ENCODE measurements at places on chromosomes 7 and 10.

DNA sequence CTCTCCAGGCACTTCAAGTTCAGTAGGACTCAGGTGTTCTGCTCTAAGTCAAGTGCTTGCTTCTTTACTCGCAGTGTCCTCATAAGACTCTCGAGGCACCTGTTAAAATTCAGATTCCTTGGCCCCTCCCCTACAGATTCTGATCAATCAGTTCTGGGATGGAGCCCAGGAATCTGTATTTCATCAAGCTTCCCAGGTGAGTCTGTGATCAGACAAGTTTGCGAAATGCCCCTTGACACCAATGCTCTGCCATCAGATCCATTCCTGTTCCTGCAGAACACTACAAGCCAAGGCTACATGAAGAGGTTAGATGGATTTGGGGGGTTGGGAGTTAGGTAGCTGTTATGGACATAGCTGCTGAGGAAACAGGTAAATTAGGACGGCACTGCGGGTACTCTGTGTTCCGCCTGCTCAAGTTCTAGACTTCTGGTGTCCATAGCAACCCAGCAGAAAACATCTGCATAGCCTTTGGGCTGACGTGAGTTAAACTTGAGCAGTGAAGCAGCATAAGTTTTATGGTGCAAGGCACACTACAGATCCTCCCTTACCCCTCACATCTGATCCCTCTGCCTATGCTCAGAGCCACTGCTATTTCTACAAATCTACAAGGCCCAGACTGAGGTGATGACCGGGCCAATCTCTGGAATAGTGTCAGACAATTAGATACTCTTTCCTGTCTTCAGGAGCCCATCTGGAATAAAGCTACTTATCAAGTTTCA lies 6.8 kb upstream of the NCOA4 start:
- DNase-seq: no peak

GRCh38 chr7:142017451-142017850 lies 21.8 kb downstream of the MGAM start:
- DNase-seq: no peak

GRCh38 chr7:130947792-130948580 lies 214.0 kb upstream of the KLF14 start:
- DNase-seq: no peak

GRCh38 chr7:119392-120163 lies 72.8 kb upstream of the FAM20C start:
- DNase-seq: no peak

DNA sequence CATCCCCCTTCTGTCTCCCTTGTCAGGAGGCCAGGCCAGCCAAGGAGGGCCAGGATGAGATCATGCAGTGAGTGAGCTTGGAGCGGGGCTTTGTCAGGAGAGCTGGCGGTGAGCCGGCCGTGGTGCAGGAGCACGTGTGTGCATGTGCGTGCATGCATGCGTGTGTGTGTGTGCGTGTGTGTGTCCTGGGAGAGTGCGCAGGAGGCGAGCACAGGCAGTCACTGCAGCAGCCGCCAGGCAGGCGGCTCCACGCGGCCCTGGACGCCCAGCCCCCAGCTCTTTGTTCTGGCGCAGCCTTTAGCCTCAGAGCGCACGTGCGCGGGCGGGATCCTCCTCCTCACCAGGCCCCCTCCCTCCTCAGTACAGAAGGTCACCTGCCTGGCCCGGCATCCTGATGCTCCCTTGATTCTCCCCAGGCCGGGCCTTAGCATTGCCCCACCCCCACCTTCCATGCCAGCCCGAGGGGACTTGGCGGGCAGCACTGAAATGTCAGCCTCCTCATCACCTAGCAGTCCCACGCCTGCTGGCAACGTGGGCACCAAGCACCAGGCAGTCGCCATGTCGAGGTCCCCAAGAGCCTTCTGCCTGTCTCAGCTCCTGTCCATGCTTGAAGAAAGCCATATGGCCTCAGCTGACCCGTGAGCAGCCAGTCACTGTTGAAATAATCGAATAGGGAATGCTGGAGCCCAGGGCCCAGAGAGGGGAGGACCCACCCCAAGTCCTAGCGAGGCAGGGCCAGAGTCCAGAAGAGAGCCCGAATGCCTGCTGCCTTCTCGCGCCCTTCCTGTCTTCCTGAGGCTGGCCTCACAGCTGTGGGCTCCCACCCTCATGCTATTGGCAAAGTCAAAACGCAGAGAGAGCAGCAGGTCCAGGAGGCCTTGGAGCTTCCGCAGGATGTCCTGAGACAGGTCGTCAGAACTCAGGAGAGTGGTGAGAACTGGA lies 125.9 kb upstream of the PPIF start:
- peak; percentile 77 for DNase-seq

GRCh38 chr10:110077436-110078130 lies 69.8 kb downstream of the ADD3 start:
- DNase-seq: peak; percentile 28

DNA sequence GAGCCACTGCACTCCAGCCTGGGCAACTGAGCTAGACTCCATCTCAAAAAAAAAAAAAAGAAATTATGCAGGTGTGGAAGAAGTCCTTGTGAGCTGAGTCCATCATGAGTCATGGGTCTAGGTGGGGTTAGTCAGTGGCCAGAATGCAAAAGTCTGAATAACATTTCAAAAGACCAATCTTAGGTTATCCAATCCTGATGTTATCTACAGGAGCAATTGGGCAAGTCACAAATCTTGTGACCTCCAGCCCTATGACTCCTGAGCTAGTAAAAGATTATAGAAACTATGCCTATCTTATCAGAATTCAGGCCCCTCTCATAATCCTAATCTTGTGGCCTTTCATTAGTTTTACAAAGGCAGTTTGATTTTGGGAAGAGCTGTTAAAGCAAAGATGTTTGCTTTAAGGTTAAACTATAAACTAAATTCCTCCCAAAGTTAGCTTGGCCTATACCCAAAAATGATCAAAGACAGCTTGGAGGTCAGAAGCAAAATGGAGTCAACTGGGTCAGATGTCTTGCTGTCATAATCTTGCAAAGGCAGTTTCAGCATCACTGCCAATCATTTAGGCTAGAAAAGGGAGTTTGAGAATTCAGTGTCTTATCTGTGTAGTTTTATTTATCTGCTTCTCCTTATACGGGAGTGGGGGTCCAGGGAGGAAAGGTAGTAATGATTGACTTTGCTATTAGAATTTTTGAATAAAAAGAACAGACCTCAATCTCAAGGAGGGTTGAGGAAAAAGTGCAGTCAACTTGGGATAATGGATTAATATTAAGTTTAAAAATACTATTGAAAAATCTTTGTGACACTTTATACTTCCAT lies 71.2 kb upstream of the TRIM24 start:
- no peak for DNase-seq

DNA sequence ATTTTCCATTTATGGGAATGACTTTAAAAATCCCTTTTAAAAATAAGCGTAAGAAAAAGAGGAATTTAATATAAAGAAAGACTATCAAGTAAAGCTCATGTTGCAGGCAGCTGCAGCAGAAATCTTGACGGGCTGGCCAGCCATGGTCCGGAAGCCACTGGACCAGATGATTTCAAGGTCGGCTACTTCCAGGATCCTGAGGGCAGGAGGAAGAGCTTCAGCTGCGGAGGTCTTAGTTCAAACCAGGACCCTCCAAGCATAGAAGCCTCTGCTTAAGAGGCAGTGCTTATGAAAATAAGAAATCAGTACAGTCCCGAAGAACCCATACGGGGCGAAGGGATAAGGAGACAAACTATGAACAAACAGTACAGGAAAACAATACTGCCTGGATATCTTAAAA lies 220.2 kb upstream of the CELF2 start:
- no peak for DNase-seq

GRCh38 chr7:89232-90019 lies 102.9 kb upstream of the FAM20C start:
- DNase-seq: no peak

DNA sequence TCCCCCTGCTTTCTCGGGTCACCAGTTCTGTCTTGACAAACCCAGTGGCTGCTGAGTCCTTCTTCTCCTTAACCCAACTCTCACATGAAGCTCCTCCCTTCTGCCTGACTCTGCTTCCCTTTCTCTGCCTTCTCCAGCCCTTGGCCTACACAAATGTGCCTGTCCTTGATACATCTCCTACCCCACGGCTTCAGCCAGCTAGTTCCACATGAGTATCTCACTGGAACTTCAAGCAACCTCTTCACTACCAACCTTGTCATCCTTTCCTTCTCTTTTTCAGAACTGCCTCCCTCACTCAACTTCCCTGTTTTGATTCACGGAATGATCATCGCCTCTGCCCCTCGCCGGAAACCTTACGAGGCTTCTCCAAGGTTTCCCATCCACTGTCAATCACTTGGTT lies 55.9 kb downstream of the PDIA4 start:
- DNase-seq: no peak

- no peak for DNase-seq
Measured at GRCh38 chr7:26440233-26441001, 148.8 kb downstream of the SNX10 start.

DNA sequence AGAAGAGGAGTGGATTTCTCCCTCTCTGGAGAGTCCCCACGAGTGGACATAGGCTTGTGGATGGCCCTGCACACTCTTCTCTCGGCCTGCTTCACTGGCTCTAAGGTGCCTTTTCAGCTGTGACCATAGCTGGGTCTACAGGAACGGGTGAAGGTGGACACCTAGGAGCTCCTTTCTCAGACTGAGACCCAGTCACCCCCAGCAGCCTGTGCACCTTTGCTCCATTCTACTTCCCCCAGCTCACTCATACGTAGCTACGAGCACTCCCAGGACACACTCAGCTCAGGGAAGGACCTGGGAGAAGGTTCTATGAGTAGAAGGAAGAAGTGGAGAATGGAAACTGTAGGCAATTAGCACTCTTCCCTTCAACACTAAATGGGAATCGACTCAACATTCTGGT lies 272.0 kb upstream of the KLF6 start:
- no peak for DNase-seq

DNA sequence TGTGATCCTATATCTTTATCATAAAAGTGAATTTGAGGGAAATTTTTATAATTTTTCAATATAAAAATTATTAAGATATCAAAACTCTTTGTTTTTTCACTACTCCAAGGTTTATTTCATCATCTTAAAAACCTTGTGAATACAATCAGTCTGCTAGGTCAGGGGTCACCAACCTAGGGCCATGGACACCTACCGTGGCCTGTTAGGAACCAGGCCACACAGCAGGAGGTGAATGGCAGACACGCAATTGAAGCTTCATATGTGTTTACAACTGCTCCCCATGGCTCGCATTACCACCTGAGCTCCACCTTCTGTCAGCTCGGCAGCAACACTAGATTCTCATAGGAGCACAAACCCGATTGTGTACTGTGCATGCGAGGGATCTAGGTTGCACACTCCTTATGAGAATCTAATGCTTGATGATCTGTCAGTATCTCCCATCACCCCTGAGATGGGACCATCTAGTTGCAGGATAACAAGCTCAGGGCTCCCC lies 271.2 kb upstream of the C7orf33 start:
- no peak for DNase-seq

DNA sequence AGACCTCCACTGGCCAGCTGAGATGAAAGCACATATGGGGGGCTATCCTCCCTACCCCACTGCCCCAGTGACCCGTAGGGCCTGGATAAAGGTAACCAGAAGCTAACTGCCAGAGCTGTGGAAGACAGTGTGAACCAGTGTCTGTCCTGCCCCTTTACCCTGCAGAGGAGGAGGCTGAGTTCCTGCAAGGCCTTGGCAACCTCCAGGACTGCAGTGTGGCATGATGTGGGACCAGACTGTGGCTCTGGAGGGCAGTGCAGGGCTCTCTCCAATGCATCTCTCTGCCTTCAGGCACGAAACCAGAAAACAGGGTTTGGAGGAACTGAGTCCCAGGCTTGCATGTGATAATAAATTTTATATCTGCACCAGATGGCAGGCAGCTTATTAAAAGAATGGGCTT lies 93.1 kb downstream of the EPC1 start:
- DNase-seq: no peak

DNA sequence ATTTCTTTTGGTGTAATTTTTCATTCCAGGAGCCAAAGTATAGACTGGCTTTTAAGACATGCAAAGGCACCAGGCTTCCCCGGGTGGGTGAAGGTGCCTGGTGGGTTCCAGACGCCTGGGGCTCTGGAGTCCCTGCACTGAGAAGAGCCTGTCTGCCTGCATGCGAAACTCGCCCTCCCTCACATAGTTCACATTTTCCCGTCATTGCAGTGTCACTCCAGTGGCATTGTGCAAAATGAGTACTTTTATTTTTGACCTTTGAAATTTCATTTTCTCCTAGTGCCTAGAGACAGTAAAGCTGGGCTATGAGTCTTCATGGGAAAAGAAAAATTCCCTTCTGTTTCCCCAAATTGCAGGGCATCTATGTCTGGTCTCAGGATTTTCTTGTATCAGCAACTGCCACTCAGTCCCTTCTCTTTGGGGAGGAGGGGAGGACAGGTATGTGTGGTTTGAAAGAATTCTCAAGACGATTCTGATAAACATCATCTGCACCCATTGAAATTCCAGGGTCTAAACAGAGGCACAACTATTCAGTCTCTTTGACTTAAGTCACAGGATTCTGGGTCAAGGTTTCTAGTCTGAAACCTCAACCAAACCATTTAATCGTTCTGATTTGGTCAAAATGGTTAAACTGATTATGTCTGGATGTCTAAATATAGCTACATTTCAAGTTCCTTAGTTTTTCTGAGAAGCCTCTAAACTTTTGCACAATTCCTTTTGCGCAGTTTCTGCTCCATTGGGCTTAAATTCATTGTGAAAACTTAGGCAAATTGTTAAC lies 107.8 kb downstream of the CYP26A1 start:
- DNase-seq: no peak

- DNase-seq: no peak
Measured at GRCh38 chr7:84735011-84735410, 451.8 kb downstream of the SEMA3D start.

DNA sequence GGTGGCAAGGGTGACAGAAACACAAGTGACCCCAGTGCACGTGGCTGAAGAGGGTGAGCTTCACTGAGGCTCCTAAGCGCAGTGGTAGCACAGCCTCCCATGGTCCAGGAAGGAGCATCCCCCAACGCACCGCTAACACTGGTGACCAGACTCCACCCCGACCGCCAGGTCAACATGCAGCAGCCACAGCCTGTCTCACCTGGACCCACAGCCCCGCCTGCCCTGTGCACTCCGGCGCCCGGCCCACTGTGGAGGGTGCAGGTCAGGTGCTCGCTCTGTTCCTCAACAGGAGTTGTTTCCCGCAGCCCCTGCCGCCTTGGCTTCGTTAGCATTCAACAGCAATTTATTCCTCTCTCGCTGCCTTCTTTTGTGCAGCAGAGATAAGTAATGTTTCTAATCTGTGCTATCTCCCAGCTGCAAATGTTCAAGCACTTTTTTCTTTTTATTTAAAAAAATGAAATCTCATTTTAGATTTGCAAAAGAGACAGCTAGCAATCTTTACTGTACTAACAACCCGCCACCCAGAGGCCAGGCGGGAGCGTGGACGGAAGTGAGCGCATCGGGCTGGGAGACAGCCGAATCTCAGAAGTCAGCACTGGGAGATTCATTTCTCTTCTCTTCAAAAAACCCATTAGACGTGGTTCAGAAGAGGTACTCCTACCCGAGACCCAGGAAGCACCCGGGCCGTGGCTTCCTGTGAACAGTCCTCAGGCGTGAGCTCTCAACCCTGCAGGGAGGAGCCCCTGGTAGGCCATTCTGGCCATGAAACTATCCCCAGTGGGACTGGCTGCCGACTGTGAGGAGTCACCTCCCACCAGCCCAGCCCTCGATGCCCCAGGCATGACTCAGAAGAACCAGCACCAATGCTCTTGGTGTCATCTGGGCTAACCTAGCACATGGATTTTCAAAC lies 133.4 kb downstream of the MAD1L1 start:
- no peak for DNase-seq

- no peak for DNase-seq
Measured at GRCh38 chr10:12466704-12467305, 117.5 kb downstream of the CAMK1D start.
